Activated naive CD8-positive, alpha-beta T cell treated with anti-CD3 and anti-CD28 coated beads, Interleukin-2, amount 10 ng/mL, durations not matched to agents 7 days and 5 days (primary cell): ENCODE measurements at places on chromosomes 1 and 21.
A peak's percentile ranks its signal among the peaks of the same experiment; 100 is the strongest.

GRCh38 chr1:78055565-78056132 is 9.9 kb downstream of the GIPC2 start:
- DNase-seq: no peak

DNA sequence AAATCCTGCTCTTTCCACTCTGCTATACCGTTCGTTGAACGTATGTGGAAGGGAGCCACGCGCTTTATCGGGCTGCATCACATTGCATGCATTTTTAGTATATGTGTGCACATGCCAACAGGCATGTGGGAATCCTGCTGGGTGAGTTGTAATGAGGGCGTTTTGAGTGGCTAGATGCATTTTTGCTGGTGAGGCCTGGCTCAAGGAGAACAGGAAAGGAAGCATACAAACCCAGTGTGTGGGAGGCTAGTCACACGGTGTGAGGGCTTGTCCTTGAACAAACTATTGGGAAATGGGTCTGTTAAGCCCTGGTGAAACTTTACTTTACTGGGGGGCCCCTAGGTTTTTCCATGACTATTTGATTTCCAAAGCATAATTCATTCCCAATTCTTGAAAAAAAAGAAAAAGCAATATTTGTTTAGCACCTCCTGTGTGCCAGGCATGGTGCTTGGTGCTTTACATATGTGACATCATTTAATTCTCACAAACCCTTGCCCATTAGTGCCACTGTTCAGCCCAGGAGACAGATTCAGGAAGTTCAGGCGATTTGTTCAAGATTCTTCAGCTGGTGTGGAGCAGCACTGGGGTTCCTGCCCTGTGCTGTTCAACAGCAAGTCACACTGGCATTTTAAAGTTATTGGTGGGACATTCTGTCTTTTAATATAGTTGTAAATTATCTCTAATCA is 25.6 kb upstream of the JUN start:
- no peak for DNase-seq

DNA sequence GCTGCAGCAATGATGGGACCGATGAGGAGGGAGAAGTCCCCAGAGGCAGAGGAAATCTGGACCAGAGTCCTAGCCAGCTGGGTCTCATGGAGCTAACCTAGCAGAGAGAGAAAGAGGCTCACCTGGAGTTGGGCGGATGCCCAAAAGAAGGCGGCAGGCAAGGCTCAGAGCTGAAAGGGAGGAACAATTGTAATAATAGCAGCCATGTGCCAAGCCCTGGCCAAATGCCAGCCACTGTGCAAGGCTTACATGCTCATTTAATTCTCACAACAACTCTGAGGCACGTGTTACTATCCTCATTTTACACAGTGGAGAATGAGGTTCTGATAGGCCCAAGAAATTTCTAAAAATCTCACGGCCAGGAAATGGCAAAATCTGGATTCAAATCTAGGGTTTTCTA is 50.0 kb upstream of the ZNF648 start:
- DNase-seq: no peak

GRCh38 chr1:159951551-159951950 is 2.5 kb downstream of the SLAMF9 start:
- DNase-seq: no peak

DNA sequence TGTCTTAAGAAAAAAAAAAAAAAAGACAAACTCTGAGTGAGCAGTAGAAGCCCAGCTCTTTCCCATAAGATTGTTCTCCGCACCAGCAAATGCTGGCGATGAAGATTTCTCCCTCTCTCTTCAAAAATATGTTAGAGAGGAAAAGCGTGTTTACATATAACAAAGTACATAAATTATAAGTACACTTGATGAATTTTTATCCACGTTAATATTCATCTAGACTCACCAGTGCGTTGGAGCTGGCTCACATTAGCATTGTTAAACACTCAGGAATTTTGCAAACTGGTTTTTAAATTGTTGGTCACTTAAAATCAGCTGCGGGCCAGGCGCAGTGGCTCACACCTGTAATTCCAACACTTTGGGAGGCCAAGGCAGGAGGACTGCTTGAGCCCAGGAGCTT is 56.0 kb downstream of the RUNX3 start:
- no peak for DNase-seq

GRCh38 chr1:97853221-97853620 is 67.6 kb downstream of the DPYD start:
- no peak for DNase-seq

DNA sequence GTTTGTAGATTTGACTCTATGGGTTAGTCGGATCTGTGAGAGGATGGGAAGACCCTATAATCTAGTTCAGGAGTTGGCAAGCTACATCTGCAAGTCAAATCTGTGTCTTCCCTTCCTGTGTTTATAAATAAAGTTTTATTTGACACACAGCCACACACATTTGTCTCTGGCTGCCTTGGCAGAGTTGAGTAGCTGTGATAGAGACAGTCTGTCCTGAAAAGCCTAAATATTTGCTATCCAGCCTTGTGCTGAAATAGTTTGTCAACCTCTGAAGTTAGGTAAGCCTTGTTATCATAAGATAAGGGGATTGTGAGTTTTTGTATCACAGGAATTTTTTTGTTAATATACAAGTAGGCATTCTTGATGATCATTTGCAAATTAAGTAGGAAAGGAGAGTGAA is 136.8 kb downstream of the NOS1AP start:
- DNase-seq: no peak

DNA sequence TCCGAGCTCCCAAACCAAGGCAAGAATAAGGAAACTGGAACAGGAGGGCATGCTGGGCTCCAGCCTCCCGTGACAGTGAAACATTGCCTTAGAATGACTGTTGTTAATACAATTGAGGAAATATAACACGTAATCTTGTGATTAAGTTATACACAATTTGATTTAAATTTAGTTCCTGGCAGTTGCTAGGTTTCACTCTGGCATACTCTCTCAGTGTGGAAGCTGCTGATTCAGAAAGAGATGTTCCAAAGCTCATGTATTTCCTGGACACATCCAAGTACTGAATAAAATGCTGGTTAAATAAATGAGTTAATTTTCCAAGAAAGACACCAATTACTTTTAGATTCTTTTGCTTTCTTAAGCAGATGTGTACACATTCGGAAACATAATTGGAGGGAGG is 176.1 kb downstream of the GRIK1 start:
- no peak for DNase-seq

DNA sequence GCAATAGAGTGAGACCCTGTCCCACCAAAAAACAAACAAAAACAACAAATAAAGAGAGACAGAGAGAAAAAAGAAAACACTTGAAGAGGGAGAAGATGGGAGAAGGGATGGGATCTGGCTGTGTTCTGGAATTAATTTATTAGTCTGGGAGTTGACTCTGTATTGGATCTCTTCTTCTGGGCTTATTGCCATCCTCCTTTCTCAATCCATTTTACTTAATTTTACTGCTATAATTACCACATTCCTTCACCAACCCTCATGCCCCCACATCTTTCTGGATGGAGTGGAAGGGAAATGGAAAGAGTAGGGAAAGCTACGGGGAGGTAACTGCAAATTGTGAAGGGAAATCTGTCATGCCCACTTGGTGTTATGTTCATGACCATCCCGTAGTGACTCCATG is 42.9 kb downstream of the FMN2 start:
- no peak for DNase-seq

GRCh38 chr1:67224856-67225255 is 58.6 kb downstream of the IL23R start:
- DNase-seq: no peak

DNA sequence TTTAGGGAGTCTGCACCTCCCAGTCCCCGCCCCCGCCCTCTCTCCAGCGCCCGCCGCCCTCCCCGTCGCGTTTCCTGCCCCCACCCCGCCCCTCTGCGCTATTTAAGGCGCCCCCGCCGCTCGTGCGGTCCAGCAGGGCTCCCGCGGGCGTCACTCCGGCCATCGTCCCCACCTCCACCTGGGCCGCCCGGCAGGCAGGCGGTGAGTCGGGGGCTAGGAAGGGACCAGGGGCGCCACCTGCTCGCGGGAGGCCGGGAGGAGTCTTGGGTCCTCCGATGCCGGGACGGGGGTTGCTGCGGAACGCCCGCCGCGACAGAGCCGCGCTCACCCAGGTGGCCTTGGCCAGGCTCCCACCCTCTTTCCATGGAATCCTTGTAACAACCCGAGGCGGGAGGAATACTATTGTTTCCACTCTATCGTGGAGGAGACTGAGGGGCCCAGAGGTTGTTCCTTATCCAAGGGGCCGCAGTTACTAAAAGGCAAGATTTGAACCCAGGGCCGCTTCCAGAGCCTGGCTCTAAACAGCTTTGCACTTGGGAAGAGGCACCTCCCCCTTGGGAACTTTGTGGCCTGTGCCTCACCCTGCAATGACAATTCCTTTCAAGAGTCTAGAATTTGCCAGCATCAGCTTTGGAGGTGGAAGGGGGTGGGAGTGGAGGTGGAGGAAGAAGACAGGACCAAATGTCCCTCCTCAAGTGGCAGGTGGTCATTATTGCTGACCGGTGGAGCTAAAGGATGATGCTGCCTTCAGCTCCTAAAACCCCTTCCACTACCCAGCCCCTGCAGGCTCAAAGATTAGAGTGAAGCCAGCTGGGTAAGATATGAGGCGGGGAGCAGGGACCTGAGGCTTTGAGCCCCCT is at the start of gene GJA4:
Gene GJA4, plus strand, starts transcription at position 132 of the 860 bp plus-strand sequence. CDS start 1,215 bp downstream, outside the sequence.
- DNase-seq: no peak

DNA sequence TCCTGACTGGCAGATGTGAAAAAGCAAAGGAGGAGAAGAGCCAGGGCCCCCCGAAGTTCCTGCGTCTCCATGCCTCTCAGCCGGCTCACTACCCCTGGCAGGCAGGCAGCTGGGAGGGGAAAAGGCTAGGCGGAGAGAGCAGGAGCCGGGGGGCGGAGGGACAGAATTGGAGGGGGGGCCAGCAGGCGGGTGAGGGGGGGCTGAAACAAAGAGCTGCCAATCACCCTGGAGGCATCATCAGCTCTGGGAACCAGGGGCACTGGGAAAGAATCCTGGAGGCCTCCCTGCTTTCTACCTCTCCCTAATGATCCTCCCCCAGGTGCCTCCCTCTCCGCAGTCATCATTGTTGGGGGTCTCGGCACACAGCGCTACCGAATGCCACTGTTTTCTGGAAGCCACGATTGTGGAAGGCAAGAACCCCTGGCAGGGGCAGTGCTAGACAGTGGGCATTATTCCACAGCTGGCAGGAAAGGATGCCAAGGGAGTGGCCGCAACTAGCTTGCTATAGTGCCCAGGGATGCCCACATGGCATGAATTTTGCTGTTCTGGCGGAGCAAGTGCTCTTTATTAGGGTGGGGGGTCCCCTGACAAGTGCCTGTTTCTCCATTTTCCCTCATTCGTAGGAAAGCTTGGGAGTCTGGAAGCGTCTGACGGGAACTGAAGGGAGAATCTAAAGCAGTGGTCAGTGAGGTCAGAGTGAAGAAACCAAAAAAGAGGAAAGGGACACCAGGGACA is at the start of gene THBS3:
Gene THBS3, minus strand, starts transcription at position 92 of the 735 bp plus-strand sequence. Its CDS starts 21 bp downstream, at position 71.
- no peak for DNase-seq

- peak; percentile 56 for DNase-seq
Measured at GRCh38 chr1:43979528-43980254, 681 bp downstream of the B4GALT2 start.

- DNase-seq: no peak
Measured at GRCh38 chr1:33336580-33336979, 15.7 kb upstream of the A3GALT2 start.

- DNase-seq: no peak
Measured at GRCh38 chr1:24528744-24529143, 26.1 kb downstream of the RCAN3 start.

GRCh38 chr1:243496187-243496646 is 240.4 kb downstream of the SDCCAG8 start:
- DNase-seq: no peak
